H54 (cell line): ENCODE measurements at places on chromosomes 2 and 18.

- DNase-seq: no peak
Measured at GRCh38 chr18:57754577-57755338, 48.4 kb downstream of the ATP8B1 start.

DNA sequence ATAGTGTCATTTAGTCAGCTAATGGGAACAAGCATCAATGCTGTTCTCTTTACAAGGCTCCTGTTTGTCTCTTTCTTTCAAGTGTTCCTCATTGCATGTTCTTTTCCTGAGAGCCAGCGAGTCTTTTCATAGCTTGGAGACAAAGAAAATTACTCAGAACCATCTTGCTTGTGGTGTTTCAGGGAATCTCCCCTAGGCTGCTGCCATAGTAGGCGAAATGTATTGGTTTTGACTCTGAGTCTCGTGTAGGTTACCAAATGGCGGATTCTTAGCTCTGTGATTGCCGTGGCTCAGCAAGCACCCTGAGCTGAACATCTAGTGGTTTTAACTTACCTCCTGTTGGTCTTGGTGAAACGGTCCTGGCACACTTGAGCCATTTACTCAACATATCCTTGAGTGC lies 68.7 kb downstream of the RHBDD1 start:
- no peak for DNase-seq

DNA sequence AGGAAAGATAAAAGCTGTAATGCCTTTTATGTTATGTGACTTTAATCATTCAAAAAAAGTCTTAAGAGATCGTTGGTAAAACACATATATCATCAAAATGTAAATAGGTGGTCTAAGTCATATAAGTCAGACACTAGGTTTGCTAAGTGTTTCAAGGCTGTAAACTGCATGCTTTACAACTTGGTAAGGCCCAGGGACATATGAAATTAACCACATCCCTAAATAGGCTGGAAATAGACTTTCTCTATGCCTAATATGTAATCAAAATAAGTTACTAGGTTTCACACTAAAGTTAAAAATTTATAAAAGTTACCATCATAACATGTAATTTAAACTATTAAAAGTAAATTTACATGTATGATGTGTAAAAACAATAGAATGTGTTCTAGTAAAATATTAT lies 946.3 kb upstream of the LRATD1 start:
- DNase-seq: no peak

DNA sequence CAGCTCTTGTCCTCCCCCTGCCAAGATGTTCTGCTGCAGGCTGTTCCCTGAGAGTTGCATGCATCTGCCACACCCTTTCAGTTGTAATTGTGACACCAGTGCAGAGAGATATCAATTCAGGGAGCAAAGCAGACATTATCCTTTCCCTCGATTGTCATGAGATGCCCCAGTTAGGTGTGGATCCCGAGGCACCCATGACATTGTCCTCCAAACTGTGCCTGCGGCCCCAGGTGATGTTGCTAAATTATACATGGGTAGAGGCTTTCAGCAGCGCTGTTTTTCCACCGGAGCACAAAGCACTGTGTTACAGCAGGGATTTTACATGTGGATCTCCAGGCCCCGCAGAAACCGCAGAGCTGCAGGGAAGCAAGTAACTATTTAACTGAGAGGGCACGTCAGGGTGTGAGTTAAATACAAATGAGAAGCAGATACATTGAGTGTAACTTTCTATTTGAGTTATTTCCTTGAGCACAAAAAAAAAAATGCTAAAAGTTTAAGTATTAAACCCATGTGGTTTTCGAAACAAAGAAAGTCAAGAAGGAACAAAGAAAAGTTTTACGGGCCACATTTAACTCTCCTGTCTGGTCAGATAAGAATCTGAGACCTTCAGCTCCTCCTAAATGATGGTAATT lies 90.3 kb upstream of the BCL2L11 start:
- no peak for DNase-seq

DNA sequence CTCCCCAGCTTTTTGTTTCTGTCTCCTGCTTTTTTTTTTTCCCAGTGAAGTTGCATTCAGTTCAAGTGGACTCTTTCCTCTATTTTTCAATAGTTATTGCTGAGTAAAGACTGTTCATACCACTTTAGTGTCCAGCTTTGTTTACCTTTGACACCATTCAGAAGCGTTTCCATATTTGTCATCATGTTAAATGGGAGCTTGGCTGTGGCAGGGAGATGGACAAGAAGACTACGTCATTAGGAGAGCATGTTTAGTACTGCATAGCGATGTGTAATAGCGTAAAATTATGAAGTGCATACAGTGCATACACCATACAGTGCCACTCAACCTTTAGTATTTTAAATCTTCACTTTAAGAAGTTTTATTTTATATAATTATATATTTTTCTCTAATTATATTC lies 655.9 kb downstream of the DCC start:
- no peak for DNase-seq

- DNase-seq: no peak
Measured at GRCh38 chr2:101517758-101518271, 42.9 kb upstream of the RFX8 start.

DNA sequence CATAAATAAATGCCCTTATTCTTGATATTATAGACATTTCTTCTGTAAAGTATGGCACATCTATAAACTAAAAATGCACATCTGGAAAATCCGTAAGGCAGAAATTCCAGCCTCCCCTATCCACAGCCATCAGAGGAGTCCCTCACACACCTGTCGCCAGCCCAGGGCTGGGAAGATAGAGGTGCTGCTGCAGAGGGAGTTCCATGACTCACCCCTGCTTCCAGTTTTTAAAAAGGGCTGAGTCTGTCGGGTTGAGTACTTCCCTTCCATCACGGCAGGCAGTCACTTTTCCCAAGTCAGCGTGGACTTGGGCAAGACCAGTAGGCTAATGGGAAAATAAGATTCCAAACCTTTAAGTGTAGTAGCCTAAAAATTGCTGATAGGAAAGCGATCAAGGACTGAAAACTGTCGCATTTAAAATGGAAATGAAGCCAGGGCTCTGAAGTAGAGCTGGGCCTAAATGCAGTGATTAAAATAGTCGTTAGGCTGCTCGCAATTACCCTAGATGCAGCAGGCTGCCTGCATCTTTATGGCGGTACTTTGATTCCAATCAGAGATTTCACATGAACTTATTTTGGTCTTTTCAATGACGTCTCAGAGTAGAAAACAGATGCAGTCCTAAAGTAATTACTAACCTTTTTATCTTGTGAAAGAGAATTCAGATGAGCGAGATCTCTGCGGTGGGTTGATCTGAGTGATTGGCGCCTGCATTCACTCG lies 280.5 kb downstream of the AGAP1 start:
- no peak for DNase-seq
